ENCODE measurements at places on chromosomes 12 and 14.

- no peak for DNase-seq
Observed at GRCh38 chr14:56562883-56563282, 16.7 kb upstream of the TMEM260 start.

- no peak for DNase-seq
Observed at GRCh38 chr12:117019866-117020265, 79.3 kb downstream of the TESC start.

DNA sequence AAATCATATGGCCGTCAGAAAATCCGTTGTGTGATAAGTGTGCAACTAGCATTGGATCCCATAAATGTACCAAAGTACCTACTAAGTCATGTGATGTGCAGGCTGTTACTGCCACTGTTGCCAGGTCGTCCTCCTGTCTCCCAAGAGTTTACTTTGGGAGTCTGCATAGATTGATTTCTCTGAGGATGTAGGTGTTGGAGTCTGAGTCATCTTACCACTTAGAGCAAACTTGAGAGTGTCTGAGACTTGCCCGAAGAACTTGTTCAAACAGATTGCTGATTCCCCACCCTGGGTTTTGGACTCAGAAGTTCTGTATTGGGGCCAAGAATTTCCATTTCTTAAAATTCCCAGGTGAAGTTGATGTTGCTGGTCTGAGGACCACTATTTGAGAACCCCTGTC lies 11.4 kb downstream of the TMX1 start:
- DNase-seq, result no peak

DNA sequence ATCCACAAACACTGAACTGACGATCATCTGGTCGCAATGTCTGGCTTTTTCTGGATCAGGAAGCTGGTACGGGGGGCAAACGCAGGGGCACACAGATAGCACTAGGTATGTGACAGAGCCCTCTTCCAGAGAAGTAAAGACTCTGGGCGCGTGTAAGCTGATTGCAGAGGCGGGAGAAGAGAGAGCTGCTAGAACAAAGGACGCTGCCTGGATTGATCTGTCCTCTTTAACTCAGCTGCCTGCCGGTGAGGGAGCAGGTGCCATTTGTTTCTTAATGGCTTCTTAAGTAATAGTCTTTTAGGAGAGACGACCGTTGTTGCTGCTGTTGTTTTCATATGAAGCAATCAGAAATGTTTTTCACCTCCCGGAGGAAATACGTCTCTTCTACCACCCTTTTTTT lies 77.3 kb downstream of the GLT1D1 start:
- no peak for DNase-seq

GRCh38 chr12:53971686-53972085 lies 1.2 kb upstream of the HOXC11 start:
- no peak for DNase-seq

- no peak for DNase-seq
Observed at GRCh38 chr14:104434214-104435076, 145.1 kb upstream of the C14orf180 start.

DNA sequence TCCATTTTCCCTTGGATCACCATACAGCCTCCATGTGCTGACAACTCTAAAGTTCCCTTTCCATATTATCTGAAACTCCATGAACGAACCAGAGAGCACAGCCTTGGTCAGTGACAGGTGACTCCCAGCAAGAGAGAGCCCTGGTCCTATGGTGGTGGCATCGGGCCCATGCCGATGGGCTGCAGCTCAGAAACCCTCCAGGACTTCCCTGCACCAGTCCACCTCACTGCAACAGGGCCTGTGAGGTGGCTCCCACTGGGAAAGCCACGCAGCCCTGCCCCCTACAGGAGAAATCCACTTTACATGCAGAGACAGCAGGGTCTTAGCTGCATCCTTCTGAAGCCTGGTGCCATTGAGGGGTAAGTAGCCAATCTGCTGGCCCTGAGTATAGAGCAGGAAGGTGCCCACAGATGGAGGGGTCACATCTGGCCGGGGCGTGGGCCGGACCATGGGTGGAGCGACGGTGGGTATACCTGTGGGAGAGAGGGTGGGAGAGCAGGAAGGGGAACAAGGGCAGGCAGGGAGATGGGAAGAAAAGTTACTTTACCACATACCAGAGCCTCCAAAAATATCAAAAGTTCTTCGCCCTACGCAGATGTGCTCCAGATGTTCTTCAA lies 24.7 kb downstream of the RTRAF start:
- no peak for DNase-seq

DNA sequence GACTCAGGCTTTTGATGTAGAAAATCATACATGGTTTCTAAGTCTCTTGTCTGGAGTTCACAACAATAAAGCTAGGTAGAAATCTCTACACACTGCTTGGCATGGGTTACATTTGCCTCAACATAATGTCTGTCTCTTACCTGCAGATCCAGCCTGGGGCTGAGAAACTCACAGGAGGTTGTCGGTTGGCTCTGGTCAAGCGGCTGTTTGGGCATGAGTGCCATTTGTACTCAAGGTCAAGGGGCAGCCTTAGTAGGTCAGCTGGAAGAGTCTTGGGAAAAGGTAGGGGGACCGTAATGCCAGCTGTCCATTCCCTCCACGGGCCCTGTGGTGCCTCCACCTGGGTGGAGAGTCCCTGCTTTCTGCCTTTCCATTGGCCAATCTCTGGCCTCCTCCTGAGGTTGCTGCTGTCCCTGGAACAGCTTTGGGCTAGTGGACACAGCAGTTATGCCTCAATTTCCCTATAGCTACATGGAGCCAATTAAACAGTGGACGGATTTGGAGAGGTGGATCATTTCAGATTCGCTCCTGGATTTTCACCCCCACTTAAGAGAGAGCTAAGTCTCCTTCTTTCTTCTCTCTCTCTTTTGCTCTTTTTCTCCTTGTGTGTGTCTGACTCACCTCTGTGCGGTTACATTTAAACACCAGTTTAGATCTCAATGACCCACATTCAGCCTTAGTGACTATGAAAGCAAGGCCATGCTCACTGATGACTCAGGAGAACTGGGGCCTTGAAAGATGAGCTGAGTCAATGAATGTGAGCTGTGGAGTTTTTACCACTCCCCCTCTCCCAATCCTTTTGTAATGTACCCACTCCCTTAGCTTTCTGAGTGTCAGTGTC lies 132.8 kb upstream of the HIF1A start:
- peak; percentile 89 for DNase-seq

DNA sequence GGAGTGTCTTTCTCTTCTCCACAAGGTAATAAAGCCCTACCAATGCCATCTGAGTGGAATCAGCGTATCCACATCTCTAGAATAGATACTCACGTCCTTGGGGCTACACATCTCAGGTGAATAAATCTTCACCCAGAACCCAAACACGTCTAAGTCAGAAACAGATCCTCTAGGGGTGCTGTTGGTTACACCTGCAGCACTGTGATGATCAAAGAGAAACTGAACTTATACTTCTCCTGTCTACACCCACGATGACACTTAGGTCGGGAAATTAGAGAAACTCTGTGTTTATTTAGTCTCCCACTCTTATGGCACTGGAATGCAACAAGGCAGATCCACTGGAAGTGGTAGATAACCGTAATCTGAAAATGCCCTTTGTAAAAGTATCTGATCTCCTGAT lies 46.2 kb downstream of the WIF1 start:
- no peak for DNase-seq

DNA sequence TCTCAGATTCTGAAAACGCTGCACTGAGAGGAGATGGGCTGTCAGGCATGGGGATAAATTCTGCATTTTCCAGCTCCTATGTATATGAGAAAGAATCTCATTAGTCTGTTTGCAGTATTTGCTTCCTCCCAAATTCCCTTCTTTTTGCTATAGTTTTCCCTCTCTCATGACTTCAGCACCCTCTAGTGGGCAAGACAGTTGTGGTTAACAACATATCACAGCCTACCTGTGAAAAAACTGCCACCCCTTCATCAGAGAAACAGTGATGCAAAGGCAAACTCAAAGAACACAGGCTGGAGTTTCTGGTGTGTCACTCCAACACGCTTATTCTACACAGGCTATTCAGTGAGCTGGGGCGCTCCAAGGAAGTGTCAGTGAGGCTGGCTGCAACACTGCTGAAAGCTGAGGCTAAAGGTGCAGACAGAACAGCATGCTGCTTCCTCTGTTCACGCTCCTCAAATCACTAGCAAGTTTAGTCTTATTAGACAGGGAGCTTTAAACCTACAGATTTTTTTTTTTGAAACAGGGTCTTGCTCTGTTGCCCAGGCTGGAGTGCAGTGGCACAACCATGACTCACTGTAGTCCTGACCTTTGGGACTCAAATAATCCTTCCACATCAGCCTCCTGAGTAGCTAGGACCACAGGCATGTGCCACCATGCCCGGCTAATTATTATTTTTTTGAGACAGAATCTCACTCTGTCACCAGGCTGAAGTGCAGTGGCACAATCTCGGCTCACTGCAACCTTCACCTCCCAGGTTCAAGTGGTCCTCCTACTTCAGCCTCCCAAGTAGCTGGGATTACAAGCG lies 19.3 kb downstream of the ZC2HC1C start:
- DNase-seq, result peak; percentile 69

GRCh38 chr12:16474801-16475200 lies 127.4 kb downstream of the MGST1 start:
- DNase-seq, result no peak

- no peak for DNase-seq
Observed at GRCh38 chr12:67546746-67547145, 101.8 kb upstream of the DYRK2 start.

- DNase-seq, result no peak
Observed at GRCh38 chr14:76603713-76604112, 157.6 kb upstream of the VASH1 start.

- DNase-seq, result no peak
Observed at GRCh38 chr14:57482120-57482519, 11.5 kb downstream of the CCDC198 start.

- DNase-seq, result no peak
Observed at GRCh38 chr12:90965204-90965603, 10.2 kb upstream of the CCER1 start.

DNA sequence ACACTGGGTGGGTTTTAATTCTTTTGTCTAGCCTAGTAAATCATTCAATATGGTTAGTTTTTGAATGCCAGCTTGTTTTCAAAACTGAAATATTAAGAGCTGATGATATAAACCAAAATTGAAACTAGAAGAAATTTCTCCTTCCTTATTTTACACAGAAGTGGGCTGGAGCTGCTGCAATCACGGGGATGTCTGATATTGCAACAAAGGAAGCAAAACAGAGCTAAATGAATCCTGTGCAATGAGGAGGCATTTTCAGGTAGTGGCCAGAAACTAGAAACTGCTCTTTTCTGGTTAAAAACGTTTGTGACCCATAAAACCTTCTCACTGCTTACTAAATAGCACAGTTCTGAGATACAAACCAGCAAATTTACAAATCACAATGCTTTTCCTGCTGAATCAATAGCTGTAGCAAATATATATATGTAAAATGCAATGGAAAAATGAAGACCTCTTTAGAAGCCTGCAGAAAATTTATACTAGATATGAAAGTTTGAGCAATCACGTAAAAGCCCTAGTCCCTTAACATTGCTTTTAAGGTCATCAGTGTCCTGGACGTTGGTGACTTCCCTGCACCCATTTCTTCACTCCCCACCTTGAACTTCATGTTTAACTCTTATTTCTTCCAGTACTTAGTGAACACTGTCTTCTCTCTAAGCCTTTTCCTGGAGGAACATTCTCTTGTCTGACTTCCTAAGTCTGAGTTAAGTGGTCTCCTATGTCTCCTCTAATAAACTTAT lies 15.9 kb upstream of the LRRK2 start:
- DNase-seq, result no peak

DNA sequence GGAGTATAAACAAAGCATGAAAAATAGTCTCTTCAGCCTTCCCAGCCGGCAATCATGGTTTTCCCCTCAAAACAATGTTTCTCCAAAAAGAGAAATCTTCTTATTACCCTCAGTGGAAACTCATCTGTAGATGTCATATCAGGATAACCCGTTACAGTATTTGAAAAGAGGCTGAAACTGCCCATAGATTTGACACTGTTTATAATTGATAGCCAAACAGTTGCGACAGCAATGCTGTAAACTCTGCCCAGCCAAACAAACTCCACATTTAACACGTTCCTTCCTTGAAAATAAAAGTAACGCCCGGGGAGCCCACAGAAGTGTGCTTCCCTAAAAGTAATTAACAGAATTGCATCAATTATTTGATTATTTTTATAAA lies 201.3 kb upstream of the FOXN3 start:
- DNase-seq, result peak; percentile 32

DNA sequence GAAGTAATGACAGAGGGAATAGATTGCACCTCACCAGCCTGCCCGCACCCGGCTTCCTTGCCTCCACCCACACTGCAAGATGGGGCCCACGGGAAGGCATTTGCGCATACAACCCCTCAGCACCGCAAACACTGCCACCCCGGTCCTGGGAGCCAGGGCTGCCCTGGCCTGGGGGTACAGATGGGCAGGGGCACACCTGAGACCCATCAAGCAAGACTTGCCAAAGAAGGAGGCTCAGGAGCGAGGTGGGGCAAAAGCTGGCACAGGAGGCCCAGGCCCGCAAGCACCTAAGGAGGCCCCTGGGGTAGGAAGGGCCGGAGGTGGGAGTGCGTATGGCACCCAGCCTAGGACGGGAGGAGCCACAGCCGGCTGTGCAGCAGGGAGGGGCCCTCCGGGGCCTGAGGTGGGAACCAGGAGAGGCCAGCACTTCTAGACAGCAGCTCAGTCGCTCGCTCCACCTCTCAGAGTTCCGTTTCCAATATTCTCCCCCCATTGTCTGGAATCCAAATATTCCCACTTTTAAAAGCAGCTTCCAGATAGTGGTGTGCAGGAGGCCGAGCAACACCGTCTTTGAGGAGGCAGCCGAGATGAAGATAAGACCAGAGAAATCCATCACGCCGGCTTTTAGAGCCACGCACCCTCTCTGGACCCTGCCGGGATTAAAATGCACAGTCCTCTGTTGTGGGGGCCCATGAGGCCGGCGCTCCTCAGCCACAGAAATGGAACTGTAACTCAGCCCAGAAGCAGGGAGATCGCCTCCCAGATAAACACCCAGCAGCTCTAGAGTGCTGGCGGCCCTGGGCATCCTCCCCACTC lies 12.2 kb upstream of the C14orf180 start:
- no peak for DNase-seq

DNA sequence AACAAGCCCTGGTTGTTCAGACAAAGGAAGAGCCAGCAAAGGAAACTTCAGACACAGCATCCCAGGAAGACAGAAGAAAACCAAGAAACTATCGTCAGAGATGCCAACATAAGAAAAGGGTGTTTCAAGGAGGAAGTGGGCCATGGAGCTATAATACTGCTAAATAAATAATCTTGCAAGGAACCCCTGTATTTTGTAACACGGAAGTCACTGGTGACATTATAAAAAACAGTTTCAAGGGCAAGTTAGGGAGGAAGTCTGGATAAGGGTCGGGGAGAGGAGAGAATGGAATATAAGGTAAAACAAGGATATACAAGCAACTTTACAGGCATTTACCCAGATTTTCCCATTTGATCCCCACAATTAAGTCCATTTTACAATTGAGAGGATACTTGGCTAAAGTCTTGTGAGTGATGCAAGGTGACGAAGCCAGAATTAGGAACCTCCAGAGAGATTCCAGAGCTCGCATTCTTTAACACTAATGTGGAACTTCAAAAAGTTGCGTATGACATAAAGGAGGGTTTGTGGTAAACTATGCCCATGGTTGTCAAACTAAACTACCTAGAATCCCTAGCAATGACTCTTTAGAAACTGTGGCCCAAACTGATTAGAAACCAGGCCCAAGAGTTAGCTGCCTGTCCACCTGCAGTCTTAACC lies 46.4 kb downstream of the PPM1H start:
- no peak for DNase-seq
